NCI-H446 (cell line): ENCODE measurements at places on chromosomes 12 and 14.

GRCh38 chr12:130879212-130879686, 7.4 kb downstream of the RAN start:
- no peak for DNase-seq

- no peak for DNase-seq
These were observed 239.5 kb upstream of the DCN start for GRCh38 chr12:91422127-91422526.

DNA sequence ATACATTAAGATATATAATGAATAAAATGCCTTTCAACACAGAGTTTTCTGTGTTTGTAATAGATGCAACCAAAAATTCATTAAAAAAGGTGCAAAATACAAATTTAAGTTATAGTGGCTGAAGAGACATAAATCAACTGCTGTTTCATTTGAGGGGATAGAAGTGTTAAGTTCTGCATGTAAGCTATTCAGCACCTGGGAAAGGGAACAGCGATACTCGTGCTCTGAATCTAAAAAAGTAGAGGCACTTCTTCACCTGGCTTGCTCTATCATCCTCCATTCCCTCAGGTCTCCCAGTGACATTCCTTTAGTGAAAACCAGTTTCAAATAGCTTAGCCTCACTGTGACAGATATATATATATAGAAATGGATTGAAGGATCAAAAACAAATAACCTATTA, 222.6 kb downstream of the ACSS3 start:
- DNase-seq, result no peak

GRCh38 chr12:124294780-124295341, at the start of gene RFLNA:
Gene RFLNA (plus strand): TSS chr12:124295093. CDS start chr12:124295430, 337 bp downstream.
- DNase-seq, result no peak

DNA sequence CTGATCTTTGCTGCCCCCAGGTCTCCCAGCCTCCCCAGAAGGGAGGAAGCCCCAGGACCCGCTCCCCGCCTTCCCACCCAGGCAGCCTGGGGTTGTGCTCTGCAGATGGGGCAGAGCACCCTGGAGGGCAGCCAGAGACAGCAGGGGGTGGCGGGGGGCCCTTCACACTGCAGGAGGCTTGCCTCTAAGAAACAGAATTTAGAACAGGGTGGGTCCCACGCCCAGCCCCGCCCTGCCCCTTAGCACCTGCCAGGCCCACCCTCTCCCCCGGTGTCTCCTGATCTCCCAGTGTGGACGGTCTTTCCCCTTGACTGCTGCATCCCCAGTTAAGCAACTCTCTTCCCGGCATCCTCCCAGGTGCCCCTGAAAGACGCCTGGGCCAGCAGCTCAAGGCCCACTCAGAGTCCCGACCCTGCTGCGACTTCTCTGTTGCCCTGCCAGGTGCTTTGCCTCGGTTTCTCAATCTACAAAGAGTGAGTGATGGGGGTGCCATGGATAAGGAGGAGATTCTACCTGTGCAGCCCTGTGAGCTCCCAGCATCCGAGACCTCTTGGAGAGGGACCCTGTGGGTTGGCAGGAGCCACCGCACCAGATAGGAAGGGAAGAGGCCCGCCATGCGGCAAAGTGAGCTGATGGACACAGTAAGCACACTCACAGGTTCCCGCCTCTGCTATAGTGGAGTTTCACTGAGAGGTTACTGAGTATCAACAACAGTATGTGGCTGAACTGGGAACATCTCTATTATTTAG, 327.1 kb upstream of the FKBP4 start:
- no peak for DNase-seq

GRCh38 chr12:3244219-3244750, 167.1 kb downstream of the TSPAN9 start:
- peak; percentile 28 for DNase-seq

- DNase-seq, result no peak
These were observed 36.4 kb upstream of the C14orf180 start for GRCh38 chr14:104542871-104543830.

- no peak for DNase-seq
These were observed 37.4 kb upstream of the NKX2-8 start for GRCh38 chr14:36619853-36620252.

GRCh38 chr12:88767699-88768098, 187.4 kb upstream of the KITLG start:
- no peak for DNase-seq

DNA sequence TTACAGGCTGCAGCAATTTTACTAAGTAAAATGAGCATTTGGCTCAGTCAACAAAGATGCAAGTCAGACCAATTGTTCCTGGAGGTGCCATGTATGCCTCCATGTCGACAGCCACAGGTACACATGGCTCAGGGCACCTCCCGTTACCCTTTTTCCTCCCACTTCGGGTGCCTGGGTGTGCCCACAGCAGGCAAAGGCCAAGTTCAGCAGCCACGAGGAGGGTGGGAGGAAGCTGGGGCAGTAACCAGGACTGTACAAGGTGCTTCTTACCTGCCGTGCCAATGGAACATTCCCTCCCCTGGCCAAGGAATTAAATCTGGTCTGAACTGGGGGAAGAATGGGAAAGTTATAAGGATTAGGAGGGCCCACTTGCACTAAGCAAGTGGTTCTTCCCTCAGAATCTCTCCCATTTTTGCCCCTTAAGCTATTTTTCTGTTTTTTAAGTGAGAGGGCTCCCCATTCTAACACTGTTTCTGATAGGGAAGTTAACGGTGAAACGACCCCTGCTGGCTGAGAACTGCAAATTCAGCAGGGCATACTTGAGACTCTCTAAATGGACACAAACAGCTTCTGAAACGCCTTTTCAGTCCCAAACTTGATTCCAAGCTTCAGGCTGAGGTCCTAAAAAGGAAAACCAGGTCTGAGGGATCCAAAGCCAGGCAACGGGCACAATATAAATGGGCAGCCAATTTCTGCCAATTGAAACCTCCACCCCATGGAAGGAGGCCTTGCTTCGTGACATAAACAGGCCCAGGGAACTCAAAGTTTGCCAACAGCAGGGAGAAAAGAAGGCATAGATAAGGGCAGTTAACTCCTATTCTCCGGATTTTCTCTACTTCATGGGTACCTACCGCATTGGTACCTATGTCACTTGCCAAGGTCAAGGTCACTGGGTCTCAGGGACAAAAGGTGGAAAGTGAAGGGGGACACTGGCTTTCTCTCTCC, 24.8 kb downstream of the CLECL1 start:
- DNase-seq, result peak; percentile 55

GRCh38 chr14:64848239-64848638, 31.5 kb downstream of the SPTB start:
- DNase-seq, result no peak

- no peak for DNase-seq
These were observed 176.3 kb upstream of the GSC start for GRCh38 chr14:94946244-94946643.

GRCh38 chr12:114812858-114813761, 129.1 kb upstream of the TBX3 start:
- no peak for DNase-seq

GRCh38 chr12:124939079-124939420, 24.6 kb upstream of the UBC start:
- DNase-seq, result no peak

GRCh38 chr14:87955501-87955900, 37.5 kb downstream of the GALC start:
- DNase-seq, result no peak

DNA sequence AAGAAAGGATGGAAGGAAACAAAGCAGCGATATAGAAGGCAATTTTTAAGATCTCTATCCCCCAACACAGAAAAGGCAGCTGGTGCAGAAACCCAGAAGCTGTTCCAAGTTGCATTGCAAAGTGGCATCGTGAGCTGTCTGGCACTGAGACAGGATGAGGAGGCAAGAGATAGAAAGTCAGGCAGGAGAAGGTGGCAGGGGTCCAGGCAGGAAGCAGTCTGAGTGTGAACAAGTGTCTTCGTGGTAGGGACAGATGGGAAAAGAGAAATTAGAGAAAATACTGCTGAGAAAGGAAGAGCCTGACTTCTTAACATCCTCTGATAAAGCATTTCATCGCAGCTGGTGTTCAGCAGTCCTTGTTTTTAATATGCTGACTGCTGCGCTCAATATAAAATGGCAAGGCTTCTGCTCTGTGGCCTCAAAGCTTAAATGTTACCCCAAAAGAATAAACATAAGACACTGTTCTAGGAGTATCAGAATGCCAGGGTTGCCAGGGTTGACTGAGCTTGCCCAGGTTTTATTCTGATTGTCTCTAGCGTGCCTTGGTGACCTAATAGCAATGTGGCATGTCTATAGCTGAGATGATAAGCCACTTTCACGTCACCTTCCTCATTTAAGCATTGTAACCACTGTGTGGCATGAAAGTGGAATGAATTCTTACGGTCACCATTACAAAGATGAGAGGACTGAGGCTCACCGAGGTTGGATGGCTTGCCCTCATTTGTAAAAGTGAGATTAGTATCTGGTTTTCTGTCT, 397.6 kb downstream of the NUAK1 start:
- peak; percentile 97 for DNase-seq

GRCh38 chr14:44961151-44961553, 595 bp downstream of the KLHL28 start:
- peak; percentile 42 for DNase-seq

DNA sequence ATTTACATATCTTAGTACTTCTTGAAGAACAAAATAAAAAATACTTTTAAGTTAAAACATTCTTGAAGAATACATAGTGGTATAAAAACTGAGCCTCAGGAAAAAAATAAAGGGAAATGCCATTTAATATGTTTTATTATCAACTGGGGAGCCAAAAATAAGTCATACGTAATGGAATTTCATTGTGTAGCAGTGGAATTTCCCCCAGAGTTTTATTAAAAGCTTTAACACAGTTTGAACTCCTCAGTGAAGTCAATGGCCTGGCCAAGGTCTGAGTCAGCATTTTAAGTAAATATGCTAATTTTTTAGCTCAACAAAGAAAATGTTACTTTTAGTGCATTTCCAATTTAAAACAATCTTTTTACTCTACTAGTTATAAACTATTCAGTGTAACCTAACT, 350.1 kb upstream of the ATP2B1 start:
- no peak for DNase-seq

- no peak for DNase-seq
These were observed 344.5 kb downstream of the TMTC2 start for GRCh38 chr12:83031196-83031595.

- DNase-seq, result no peak
These were observed 28.3 kb downstream of the DDHD1 start for GRCh38 chr14:53124786-53125185.

DNA sequence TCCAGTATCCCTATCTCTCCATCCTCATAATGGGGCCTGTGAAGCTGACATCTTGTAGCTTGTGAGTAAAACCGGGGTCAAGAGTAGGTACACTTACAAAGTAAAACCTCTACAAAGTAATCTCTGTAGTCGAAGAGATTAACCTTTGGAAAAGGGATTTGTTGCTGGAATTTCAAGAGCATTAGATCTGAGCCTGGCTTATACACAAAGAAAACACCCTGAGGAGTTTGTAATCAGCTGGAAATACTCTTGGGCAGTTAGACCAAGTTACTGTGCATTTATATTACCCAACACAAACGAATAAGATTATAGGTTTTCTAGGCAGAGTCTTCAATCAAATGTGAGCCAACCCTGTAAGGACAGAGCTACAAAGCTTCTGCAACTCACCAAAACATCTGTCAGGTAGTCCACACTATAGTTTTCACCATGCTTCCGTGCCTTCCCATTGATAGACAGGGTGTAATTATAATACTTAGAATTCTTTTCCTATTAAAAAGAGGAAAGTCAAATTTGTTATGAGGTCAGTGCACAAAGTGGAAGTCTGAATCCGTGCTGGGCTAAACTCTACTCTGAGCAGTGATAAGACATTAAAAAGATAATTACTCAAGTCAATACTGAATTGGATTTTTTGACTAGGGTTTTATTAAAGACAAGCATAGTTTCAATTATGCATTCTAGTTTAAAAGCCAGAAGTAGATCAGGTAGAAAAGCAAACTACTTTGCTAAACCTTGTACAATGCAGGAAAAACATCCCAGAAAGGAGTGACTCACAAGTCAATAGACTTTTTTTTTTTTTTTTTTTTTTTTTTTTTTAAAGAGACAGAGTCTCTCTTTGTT, 14.6 kb downstream of the GNS start:
- DNase-seq, result no peak

DNA sequence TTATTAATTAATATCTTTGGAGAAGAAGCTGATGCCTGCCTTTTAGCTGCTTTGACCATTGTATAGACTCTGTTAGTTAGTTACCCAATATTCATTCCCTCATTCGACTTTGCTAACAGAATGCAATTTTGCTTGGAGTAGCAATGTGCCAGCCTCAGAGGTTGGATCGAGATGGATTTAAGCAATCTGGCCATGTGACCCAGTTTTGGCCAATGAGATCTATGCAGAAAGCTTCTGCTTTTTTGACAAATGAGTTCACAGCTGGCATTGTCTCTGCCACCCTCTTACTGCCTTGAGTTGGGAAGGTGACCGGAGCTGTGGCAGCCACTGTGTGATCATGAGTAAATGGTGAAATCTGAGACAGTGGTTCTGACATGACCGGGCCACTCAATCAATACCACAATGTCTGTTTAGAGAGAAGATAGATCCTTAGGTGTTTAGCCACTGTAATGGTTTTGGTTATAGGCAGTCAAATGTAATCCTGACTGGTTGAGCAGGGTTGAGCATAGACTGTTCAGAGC, 74.9 kb upstream of the MED13L start:
- DNase-seq, result no peak

DNA sequence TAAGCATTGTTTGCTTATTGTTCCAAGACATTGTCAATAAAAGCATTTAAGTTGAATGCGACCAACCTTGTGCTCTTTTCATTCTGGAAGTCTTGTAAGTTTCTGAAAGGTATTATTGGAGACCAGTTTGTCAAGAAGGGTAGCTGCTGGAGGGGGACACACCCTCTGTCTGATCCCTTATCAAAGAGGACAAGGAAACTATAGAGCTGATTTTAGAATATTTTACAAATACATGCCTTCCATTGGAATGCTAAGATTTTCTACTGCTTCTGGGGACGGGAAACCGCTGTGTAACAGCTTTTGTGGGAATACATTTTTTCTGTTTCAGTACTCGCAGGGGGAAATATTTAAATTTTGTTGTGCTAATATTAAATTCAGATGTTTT, 3.5 kb downstream of the FOS start:
- DNase-seq, result no peak

DNA sequence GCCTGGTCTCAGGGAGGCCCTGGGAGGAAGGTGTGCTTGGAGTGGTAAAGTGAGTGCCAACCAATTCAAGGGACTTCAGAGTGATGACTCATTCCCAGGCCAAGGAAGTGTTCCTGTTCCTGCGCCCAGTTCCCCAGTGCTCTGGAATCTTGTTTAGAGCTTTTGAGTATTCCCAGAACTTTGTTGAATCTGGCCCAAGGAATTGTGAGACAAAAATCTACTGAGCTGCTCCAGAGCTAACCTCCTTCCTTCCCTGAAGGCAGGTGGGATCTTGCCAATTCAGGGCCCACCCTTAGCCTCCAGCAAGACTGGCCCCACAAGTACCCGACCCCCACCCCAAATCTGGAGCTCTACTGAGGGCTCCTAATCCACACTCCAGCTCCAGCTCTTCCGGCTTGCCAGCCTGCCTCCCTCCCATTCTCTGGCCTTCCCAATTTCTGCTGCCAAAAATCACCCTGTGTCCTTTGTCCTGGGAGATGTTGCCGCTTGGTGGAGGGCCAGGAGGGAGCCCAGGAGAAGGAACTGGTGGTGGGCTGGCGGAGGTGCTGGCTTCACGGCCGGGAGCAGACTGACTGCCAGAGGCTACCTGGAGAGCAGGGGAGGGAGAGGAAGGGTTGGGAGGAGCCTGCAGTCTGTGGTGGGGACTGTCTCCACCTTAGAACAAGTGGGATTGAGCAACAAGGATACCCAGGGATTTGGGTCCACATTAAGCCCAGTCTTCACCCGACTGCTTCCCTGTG, 2.0 kb upstream of the ATN1 start:
- peak; percentile 80 for DNase-seq
